Kidney tubule cell (primary cell): ENCODE measurements at places on chromosomes 2 and 18.

DNA sequence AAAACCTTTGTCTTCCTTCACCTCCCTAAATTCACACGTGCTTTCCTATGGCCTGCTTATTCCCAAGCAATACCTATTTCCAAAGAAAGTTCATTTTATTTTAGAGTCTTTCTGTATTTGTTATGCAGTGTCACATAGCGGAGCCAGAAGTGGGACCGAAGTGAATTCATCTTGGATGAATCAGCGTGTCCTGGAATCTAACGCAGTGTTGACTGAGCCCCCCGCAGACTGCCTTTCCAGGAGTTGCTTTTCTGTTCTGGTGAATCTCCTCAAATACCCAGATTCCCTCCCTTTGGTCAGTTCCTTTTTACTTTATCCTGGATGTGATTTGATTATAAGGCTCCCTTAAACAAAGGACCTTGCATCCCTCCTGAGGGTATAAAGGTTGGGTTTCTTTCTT lies 10.8 kb downstream of the ALPP start:
- DNase-seq = peak; percentile 9

- DNase-seq = no peak
These were observed 73.4 kb downstream of the DTNA start for GRCh38 chr18:34783501-34783900.

- DNase-seq = no peak
These were observed 17.3 kb upstream of the RHOB start for GRCh38 chr2:20429528-20429927.

GRCh38 chr2:220434385-220434784 lies 807.0 kb downstream of the SLC4A3 start:
- DNase-seq = peak; percentile 2

DNA sequence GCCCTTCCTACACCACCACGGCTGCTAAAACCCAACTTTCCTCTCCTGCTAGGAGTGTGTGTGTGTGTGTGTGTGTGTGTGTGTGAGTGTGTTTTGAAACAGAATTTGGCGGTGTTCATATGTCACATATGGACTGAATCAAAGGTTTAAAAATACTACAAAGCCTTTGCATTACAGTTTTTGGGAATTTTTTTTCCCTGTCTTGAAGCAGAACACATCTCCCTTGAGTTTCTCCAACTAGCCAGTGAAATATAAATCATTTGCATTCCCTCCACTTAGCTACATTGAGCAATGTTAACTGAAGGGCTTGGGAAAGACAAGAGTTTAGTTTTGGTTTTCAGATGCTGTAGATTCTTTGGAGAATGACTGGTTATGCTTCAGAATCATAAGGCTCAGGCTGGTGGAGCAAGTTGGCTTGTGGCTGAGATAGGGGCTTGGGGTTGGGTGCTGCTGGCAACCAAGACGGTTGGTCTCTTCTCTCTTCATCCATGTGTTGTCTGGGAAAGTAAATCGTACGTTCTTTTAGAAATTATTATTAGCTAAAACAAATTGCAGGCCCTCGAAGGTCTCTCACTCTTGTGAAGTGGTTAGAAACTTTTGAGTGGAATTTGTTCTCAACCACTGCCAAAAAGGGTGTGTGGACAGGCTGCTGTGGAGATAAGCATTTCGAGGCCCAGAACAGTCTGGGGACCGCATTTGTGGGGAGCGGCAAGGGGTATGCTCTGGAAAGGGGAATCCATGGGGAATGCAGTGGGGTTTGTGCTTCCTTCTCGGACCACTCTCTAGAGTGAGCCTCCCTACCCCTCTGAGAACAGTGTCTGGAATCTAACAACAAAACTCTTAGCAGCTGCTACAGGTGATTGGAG lies 1.4 kb downstream of the NRP2 start:
- peak; percentile 24 for DNase-seq

GRCh38 chr2:23712756-23713151 lies 214.2 kb downstream of the ATAD2B start:
- no peak for DNase-seq

- peak; percentile 77 for DNase-seq
These were observed 52.7 kb downstream of the SMAD4 start for GRCh38 chr18:51082571-51083267.

DNA sequence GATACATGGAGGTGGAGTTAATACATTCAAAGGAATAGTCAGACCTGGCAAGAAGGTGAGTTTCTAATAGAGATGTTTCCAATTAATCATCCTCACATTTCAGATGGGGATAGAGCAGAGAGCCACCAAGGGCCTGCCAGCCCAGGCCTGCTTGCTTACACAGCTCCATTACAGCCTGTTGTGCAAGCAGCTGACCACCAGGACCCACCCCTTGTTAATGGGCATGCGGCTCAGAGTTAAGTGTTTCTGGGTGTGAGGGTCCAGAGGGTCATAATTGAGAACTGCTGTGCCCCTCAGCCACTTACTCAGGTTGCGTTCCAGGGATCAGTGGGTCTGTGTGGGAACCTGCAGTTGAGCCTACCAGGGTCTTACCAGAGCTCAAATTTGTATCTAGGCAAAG lies 199.8 kb downstream of the AGPS start:
- DNase-seq = no peak

GRCh38 chr2:48364100-48364499 lies 165.9 kb upstream of the STON1 start:
- DNase-seq = peak; percentile 50

DNA sequence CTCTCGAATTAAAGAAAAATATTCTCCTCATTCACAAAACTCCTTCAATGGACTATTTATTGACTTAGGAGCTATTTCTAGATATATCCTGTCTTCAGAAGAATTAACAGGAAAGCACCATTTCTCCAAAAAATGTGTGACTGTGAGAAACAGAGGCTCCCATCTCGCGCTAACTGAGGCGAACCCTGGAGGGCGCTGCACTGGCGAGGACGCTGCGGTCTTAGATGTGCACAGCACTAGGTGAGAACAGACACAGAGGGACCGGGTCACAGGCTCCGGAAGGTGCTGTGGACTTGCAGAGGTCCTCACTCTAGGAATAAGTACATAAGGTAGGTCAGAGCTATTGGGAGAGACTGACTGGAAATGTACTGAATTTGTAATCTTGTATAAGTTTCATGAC lies 229.7 kb upstream of the SLC35G4 start:
- DNase-seq = no peak

DNA sequence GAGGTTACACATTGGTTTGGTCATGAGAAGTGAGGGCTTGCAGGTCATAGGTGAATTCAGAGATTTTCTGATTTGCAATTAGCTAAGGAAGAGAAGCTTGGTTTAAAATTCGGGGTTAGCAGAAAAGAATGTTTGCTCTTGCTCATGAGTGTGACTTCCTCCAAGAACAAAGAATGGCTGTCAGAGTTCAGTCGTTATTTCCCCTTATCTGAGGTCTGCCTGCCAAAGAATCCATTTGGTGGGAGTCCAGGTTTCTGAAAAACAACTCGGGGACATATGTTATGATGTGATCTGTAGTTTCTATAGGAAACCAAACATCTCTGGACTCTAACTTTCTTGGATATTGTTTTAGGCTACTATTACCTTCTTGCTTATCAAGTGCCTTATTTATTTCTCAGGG lies 3.2 kb upstream of the UGT1A6 start:
- DNase-seq = peak; percentile 13

GRCh38 chr2:232920760-232921159 lies 50.7 kb downstream of the SNORC start:
- no peak for DNase-seq

DNA sequence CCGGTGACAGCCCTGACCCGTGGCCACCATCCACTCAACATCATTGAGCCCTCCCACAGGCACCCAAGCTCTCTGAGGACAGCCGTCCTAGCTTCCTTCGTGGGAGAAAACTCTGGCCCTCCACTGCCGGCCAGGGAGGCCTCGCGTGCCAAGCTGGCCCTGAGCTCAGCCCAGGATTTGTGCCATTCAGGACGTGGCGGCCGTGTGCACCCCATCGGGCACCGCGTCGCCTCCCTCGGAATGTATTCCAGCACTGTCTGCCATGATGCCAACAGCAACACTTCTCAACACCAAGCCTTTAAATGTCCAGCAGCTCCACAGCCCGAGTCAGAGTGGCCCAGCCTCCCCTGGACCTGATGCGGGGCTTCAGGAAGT lies 35.7 kb downstream of the ZNF516 start:
- no peak for DNase-seq

DNA sequence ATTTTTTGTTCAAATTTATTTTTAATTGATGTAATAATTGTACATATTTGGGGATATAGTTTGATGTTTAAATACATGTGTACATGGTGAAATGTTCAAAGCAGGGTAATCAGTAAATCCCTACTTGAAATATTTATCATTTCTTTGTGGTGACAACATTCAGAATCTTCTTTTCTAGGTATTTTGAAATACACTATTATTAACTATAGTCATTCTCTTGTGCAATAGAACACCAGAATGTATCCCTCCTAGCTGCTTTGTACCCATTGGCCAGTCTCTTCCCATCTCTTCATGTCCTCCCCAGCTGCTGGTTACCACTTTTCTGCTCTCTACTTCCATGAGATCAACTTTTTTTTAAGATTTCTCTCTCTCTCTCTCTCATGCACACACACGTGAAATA lies 126.5 kb downstream of the ZNF407 start:
- DNase-seq = no peak

GRCh38 chr18:55573386-55573785 lies 14.6 kb downstream of the TCF4 start:
- DNase-seq = no peak

GRCh38 chr18:54269893-54270844 lies 852 bp downstream of the POLI start:
- DNase-seq = peak; percentile 80

DNA sequence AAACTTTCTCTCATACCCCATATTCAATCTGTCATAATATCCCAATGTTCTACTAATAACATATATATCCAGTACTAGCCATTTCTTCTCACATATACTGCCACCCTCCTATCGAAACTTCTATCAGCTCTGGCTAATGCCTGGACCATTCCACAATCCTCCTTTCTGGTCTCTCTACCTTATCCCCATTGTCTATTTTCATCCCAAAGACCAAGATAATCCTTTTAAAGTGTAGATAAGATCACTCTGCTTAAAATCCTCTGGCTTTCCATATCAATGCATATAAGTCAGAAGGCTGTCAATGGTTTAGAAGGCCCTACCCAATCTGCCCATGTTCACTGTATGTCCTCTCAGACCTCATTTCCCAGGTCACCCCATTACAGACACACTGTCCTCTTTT lies 229.6 kb downstream of the ZEB2 start:
- no peak for DNase-seq

- peak; percentile 99 for DNase-seq
These were observed at the start of gene NEURL3 for GRCh38 chr2:96505231-96505889. Gene NEURL3 (minus strand): TSS chr2:96505357. CDS start chr2:96505286, 71 bp downstream.

- no peak for DNase-seq
These were observed 68.1 kb upstream of the ZNF804A start for GRCh38 chr2:184530239-184530638.

GRCh38 chr18:7600528-7601245 lies 33.6 kb downstream of the PTPRM start:
- DNase-seq = no peak

DNA sequence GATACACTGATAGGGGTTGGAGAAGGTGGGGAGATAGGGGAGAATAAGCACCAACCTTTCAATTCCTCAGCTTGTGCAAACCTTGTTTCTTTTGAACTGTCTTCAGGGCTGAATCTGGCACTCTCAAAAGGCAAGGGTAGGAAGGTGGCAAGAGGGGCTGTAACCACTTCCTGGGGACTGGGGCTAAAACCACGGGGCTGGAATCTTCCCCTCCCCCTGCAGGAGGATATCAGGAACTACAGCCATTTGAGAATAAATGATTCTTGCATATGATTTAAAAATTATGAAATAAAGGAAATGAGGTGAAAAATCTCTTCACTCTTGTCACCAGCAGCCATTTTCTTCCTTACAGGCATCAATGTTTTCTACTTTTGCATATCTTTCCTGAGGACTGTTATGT lies 50.8 kb downstream of the ATOH8 start:
- DNase-seq = peak; percentile 34

GRCh38 chr2:100748673-100749072 lies 71.3 kb upstream of the NPAS2 start:
- peak; percentile 26 for DNase-seq

- DNase-seq = peak; percentile 57
These were observed 340.0 kb upstream of the MEX3C start for GRCh38 chr18:51537487-51537886.

- peak; percentile 40 for DNase-seq
These were observed 3.4 kb downstream of the B4GALT6 start for GRCh38 chr18:31680831-31681568.

- no peak for DNase-seq
These were observed 4.8 kb downstream of the IL36A start for GRCh38 chr2:113010088-113010487.

DNA sequence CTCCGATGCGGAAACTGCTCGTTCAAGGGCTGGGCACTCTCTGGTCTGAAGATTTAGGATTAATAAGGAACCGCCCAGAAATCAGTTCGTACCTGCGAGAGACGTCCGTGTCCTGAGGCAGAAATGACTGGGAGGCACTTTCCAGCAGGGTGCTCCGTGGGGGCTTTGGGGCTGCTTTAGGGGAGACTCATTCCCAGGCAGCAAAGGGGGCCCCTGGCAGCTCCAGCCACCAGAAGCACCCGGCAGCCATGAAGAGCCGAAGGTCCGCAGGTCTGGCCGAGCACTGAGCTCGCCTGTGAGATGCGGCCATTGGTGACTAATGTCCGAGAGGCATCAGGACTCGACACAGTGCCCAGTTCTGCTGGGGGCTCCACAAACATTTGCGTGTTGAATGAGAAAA lies 20.9 kb downstream of the KCNG2 start:
- DNase-seq = no peak

- no peak for DNase-seq
These were observed 11.8 kb downstream of the DSC3 start for GRCh38 chr18:31030574-31031278.

DNA sequence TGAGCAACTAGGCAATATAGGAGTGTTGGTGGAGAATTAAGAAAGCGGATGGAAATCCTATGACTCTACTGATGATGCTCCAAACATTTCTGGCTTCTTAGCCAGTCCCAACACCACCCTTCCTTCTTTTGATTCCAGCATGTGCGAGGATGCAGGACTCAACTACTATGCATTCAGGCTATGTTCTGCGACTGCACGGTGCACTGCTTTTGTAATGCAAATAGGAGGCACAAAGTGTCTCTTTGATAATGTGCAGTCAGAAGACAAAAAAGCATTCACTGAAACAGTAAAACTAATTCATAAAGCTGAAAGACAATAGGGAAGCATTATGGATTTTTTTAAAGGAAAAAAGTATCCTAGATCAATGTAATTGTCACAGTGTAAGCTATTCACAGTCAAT lies 106.7 kb downstream of the MEIS1 start:
- no peak for DNase-seq

DNA sequence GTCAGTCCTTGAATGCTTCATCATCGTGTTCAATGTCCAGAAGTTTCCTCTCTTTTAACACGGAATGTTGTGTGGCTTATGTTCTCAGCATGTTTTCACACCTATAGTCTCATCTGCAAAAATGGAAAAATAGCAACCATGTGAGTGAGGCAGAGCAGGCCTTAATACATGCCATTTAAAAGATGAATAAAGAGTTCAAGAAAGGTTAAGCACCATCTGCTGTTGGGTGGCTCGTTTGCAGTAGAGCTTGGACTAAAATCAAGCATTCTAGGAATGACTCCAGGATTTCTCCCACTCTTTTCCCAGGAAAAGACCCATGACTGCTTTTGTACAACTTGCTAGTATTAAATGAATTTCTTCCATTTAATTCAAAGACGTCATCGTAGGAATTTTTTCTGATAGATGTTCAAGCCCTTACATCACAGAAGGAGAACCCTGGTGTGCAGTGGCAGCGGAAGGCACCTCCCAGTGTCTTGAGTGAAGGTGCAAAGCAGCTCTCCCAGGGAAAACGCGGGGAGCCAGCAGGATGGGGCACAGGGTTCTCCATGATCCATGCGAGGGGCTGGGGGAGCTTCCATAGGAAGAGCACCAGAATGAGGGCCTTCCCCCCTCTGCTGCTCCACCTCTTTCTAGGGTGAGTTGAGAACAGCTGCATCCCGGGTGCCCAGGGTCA lies 9.6 kb downstream of the DCDC2C start:
- no peak for DNase-seq
